Activated CD4-positive, alpha-beta T cell treated with anti-CD3 and anti-CD28 coated beads, Interleukin-2, amount 50 U/mL, for 48 hours (primary cell): ENCODE measurements at places on chromosomes 2 and 18.

DNA sequence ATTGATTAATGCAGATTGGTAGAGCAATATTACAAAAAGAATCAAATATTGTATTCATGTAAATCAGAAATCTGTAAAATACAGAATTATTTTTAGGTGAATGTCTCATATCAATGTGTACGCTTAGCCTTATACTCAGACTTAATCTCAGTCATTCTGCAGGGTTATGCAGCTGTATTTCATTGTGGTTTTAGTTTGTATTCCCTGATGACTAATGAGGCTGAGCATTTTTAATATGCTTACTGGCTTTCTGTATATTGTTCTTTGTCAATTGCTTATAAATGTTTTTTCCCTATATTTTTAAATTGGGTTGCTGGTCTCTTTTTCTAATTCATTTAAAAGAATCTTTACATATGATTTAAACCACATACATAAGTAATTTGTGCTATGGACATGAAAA is 50.1 kb downstream of the CDH19 start:
- DNase-seq: no peak

DNA sequence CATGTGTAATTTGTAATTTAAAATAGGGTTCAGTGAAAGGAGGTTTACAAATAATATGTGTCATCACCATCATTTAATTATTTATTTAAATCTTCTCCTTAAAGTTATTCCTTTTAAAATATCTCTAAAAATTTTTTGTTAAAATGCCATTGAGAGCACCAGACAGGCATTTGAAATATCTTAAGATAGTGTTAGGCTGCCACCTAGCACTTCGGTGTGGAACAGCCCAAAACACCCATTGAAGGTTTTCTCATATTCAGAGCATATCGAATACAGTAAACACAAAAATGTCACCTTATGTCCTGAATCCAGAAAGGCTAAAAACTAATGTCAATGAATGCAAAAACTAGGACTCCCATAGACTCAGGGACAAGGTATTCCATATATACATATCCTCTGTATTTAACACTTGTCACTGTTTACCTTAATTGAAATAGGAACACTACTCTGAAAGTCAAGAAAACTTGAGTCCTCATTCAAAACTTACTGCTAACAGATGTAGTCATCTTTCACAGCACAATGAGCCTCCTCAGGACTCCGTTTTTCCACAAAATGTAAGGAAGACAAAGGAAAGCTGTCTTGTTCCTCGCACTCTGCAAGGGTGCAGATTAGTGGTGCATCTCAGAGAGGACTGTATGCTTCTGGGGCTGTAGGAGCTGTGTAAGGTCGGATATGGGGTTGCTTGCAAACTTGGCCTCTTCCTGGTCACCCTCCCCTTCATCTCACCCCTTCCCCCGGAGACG is 329.5 kb downstream of the PAX3 start:
- DNase-seq: no peak

GRCh38 chr2:216740557-216741222 is 45.3 kb upstream of the IGFBP5 start:
- no peak for DNase-seq

DNA sequence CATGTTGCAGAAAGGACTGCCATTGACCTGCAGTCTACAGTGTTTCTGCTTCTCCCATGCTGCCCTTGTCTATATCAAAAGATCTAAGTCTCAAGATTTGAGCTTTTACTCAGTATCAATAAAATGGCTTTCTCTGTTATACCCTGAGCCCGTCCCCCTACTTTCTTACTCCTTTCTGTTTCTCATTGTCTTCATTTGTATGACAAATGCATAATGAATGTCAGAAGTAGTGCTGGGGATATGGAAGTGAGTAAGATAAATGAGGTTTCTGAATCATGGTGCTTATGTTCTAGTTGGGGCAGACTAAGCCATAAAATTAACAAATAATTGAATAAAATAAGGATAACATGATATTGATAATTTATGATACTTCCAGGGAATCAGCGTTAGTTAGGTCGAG is 128.6 kb downstream of the PARD3B start:
- DNase-seq: no peak

DNA sequence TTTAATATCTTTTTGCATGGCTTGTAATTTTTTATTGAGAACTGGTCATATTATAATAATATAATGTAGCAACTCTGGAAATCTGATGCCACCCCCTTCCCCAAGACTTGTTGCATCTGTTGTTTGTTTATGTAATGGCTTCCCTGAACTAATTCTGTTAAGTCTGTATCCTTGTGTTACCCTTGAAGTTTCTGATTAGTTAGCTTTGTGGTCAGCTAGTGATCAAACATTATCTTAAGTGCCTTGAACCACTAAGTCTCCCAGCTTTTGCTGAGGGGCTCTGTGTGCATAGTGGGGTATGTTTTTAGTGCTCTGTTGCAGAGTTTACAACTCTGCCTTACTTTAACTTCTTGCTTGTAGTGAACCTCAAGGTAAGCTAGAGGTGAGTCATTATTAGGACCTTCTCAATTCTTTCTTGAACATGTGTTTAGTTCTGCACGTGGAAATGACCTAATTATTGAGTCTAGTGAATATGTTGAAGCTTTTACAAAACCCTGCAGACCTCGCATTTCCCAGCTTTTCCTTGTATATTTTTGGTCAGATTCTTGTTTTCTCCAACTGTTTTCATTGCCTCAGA is 24.8 kb downstream of the SMCHD1 start:
- DNase-seq: no peak

DNA sequence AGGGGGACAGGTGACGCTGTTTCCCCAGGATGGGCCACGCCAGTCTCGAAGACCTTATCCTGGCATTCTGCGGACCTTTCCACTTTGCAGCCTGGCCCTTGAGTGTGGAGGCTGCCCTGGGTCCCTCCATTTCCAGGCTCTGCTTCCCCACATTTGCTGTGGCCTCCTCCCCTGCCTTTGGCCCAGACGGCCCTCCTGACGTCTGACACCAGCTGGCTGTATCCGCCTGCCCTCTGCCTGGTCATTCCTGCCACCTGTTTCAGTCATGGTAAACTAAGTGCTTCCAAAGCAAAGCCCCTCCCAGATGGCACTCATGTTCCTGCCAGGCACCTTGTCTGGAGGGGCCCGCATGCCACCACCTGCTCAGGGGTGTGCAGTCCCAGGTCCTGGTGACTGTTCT is 95.1 kb downstream of the ASB1 start:
- no peak for DNase-seq

- DNase-seq: no peak
Measured at GRCh38 chr18:11669271-11669947, 19.7 kb upstream of the GNAL start.

- no peak for DNase-seq
Measured at GRCh38 chr2:197007716-197008628, 81.5 kb upstream of the PGAP1 start.

DNA sequence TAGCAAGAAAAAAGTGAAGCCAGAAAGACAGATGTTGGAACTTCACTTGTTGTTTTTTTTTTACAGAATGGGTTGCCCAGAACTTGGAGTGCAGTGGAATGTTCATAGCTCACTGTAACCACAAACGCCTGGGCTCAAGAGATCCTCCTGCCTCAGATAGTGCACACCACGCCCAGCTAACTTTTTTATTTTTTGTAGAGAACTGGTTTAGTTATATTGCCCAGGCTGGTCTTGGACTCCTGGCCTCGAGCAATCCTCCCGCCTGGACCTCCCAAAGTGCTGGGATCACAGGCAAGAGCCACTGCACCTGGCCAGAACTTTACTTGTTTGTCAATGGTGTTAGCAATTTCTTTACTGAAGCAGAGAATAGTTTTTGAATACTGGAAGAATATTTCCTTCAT is 11.9 kb upstream of the ASPRV1 start:
- no peak for DNase-seq

DNA sequence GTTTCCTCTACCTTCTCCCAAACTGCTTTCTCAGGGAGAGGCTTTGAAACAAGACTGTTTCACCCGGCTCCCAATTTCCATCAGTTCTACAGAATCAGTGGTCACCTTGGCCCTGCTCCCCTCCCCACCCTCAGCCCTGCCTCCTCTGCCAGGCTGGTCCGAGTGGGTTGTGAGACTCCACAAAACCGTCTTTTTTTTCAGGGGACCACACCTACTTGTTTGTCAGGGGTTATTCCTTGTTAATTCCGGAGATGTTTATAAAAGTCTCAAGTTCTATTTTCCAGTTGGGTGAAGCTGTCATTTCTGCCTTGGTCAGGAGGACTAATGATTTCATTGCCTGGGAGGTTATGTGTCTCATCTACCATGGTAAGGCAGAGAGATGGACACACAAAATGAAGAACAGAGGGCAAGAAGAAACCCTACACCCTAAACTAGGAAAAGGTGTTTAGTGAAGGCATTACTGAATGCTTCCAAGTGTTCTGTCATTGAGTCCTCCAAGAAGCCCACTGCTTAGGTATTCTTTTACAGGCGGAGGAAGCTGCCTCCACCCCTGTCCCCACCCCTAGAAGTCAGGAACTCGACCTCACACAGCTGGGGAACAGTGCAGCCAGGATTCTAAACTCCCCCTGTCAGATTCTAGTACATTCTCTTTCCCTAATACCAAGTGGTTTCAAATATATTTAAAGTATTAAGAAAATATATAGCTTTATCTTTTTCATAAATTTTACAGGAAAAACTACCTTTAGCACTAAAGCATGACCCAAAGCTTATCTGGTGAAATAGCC is 46.3 kb downstream of the COPS8 start:
- no peak for DNase-seq

DNA sequence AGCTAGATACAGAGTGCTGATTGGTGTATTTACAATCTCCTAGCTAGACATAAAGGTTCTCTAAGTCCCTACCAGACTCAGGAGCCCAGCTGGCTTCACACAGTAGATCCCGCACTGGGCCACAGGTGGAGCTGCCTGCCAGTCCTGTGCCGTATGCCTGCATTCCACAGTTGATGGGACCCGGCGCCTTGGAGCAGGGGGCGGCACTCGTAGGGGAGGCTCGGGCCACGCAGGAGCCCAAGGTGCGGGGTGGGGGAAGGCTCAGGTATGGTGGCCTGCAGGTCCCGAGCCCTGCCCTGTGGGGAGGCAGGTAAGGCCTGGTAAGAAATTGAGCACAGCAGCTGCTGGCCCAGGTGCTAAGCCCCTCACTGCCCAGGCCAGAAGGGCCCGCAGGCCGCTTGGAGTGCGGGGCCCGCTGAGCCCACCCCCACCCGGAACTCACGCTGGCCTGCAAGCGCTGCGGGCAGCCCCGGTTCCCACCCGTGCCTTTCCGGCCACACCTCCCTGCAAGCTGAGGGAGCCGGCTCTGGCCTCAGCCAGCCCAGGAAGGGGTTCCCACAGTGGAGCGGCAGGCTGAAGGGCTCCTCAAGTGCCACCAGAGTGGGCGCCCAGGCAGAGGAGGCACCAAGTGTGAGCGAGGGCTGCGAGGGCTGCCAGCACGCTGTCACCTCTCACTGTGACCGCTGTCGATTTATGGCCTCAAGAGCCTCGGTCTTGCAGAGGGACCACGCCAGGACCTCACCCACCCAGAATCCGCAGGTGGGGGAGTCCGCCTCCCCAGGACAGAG is 76.5 kb downstream of the MEX3C start:
- no peak for DNase-seq

DNA sequence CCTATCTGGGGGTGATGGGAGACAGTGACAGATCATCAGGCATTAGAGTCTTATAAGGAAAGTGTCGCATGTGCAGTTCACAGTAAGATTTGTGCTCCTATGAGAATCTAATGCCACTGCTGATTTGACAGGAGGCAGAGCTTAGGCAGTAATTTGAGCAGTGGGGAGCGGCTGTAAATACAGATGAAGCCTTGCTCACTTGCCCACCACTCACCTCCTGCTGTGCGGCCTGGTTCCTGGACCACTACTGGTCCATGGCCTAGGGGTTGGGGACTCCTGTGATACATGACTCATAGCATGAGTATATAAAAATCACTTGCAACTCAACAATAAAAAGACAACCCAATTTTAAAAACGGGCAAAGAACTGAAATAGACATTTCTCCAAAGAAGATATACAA is 71.1 kb upstream of the ACAA2 start:
- no peak for DNase-seq

GRCh38 chr2:149994057-149994728 is 406.6 kb upstream of the MMADHC start:
- DNase-seq: no peak

DNA sequence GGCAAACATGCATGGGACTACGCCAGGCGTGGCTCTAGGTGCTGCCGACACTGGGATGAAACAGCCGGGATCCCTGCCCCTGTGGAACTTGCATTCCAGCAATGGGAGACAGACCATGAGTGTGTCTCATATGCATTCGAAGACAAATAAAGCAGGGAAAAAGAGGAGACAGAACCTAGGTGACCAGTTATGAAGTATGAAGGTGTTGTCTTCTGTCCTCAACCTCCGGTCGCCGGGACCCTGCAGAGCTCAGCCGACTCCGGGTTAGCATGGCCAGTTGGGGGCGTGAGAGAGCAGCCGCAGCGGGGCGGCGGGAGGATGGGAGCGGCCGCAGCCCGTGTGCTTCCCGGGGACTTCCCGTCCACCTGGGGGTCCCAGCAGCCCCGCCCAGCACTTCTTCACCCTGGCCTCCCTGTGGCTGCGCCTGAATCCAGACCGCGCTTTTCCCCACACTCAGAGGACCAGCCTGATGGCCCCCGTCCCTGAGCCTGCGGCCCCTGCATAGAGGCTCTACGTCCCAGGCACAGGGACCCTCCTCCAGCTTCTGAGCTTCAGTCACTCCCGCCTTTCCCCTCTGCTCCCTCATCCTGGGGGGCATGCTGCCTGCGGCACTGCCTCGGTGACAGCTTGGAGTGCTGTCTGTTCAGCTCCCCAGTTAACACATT is 11.4 kb downstream of the ID2 start:
- peak; percentile 61 for DNase-seq
